Mucosa of gallbladder (tissue), 1 donor: ENCODE measurements at places on chromosomes 16 and 17. TPM values are rescaled to one million over a fixed set of nuclear protein-coding genes. Genes with fewer than 3 reads are reported as not detected.

Gene C16orf54
- 3.0 TPM for total RNA-seq

Gene ZG16B
- 55.9 TPM for total RNA-seq

Gene MED13
- total RNA-seq, result 72.6 TPM

DNA sequence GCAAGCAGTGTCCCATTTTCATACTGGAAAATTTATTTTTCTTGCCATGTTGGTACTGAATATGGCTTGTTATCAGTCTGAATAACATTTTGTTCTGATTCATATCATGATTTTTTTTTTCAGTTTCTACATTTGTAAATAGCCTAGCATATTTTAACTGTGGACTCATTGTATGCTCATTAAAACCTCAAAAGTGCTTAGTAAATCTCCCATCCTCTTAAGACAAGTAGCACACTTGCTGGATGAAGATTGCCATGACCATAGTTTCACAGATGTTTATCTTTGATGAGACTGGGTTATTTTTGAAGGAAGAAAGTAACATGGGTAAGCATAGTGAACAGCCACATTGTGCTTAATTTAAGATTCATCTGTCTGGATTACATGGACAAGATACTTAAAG is 878 bp downstream of the KRT10 start:
- no peak for DNase-seq

Gene TP53TG3F
- not detected for total RNA-seq

Gene NPIPA2
- total RNA-seq, result 6.7 TPM

Gene GUCY2D
- total RNA-seq, result 0.63 TPM

Gene SPATA22
- 0.32 TPM for total RNA-seq

- DNase-seq, result no peak
Measured at GRCh38 chr17:4610656-4611055, 26.3 kb downstream of the SMTNL2 start.
